ENCODE measurements at places on chromosomes 2 and 18.

GRCh38 chr18:7872569-7872968 is 305.5 kb downstream of the PTPRM start:
- DNase-seq = no peak

DNA sequence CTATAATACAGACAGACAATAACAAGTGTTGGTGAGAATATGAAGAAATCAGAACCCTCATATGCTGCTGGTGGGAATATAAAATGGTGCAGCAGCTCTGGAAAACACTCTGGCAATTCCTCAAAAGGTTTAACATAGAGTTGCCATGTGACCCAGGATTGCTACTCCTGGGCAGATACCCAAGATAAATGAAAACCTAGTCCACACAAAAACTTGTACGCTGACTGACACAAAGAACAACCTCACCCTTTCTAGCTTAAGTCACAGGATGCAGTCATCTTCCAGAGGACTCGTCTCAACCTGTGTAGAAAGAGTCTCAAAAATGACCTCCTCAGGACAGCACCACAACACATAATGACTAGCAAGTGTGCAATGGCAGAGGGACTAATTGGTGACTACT is 71.6 kb upstream of the ACAA2 start:
- no peak for DNase-seq

DNA sequence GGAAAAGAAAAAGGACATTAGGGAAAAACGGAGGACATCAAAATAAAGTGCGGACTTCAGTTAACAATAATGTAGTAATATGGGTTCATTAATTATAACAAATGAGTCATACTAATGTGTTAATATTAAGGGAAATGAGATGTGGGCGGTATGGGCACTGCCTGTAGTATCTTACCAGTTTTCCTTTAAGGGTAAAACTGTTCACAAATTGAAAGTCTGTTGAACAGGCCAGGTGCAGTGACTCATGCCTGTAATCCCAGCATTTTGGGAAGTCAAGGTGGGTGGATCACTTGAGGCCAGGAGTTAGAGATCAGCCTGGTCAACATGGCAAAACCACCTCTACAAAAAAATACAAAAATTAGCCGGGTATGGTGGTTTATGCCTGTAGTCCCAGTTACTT is 56.8 kb upstream of the PMAIP1 start:
- no peak for DNase-seq

GRCh38 chr2:204529795-204530463 is 15.3 kb upstream of the PARD3B start:
- no peak for DNase-seq

- no peak for DNase-seq
Observed at GRCh38 chr18:63208676-63209075, 110.9 kb downstream of the BCL2 start.

DNA sequence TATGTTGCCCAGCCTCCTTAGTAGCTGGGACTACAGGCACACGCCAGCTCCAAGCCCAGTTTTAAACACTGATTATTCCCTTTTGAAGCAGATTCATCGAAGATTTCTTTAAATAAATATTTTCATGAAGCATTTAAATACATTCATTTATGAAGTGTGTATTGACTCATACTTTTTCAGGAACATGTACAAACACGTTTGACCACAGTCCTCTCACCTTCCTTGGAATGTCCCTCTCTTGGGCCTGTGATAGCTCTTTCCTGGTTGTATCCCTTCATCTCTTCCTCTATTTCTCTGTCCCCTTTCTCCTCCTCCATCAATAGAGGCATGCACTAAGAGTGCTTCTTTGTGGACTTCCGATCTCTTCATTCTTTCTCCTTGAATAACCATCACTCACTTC is 2.5 kb downstream of the PSTPIP2 start:
- no peak for DNase-seq

DNA sequence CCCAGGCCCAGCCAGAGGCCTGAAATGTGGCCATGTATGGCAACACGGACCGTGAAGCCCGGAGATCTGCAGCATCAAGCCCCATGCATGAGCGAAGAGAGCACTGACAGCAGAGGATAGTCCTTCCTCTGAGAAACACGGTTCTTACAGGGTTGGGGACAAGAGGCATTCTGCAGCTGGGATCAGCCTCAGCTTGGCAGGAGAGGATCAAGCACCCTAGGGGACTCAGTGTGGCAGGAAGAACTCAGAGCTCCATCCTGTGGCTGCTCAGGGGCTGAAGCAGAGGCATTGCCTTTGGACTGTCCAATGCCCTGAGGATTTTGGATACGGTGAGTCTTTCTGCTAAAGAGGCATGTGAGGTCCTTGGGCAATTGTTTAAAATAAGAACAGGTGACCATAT is 368.7 kb downstream of the ZNF516 start:
- no peak for DNase-seq

DNA sequence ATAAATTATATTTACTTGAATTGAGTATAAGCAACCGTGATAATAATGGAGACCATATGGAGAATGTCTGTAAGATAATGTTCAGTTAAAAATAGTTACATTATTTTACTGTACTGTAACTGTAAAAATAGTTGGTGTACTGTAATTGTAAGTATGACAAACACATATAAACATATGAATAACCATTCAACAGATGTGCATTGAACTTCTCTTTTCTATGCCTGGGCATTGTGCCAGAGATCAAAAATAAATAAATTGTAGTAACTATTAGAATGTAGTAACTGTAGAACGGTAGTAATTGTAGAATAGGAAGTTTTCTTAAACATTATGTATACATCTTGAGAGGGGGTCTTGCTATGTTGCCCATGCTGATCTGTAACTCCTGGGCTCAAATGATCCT is 287.4 kb upstream of the EPAS1 start:
- no peak for DNase-seq

DNA sequence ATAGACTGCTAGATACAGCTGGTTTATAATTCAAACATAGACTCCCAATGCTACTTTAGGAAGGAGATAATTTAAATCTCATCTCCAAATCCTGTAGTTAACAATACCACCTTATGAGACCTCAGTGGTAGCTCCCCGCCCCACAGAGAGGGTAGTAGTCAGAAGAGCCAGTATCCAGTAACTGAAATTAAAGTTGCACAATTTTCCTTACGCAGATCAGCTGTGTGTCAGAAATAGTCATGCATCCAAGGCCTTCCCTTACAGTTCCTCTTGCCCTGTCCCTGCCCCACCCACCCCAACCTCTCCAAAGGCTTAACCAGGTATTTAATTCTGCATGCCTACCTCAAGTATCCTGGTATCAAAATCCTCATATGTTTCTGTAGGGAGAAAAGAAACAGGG is 15.5 kb downstream of the MRPS5 start:
- DNase-seq = no peak

GRCh38 chr2:3517948-3518495 is 1.3 kb downstream of the ADI1 start:
- DNase-seq = no peak

- DNase-seq = no peak
Observed at GRCh38 chr2:135904341-135904989, 28.2 kb upstream of the MCM6 start.

DNA sequence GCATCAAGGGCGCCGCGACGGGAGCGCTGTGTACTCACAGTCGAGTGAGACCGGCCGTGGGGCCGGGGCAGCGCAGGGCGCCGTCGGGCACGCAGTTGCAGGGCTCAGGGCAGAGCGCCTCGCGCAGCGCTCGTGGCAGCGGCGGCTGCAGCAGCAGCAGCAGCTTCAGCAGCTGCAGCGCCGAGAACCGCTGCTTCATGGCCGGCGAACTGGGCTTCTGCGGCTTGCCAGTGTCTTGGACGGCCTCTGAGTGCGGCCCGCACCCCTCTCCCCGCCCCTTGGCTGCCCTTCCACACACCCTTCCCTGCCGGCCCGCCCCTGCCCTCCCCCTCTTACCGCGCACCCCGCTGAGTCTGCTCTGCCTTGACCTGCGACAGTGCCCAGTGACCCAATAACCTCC is at the start of gene LHCGR:
LHCGR (minus strand) TSS at position 252 of the 400 bp plus-strand sequence; CDS start at position 199, 53 bp downstream.
- no peak for DNase-seq

All from pancreas (tissue), 10 donors.